ENCODE measurements at places on chromosomes 1 and 21.

- DNase-seq: no peak
Measured at GRCh38 chr1:230407351-230407750, 18.8 kb downstream of the PGBD5 start.

GRCh38 chr1:62301726-62302390 is 17.4 kb downstream of the KANK4 start:
- no peak for DNase-seq

GRCh38 chr1:36789535-36789934 is 244.8 kb downstream of the GRIK3 start:
- no peak for DNase-seq

DNA sequence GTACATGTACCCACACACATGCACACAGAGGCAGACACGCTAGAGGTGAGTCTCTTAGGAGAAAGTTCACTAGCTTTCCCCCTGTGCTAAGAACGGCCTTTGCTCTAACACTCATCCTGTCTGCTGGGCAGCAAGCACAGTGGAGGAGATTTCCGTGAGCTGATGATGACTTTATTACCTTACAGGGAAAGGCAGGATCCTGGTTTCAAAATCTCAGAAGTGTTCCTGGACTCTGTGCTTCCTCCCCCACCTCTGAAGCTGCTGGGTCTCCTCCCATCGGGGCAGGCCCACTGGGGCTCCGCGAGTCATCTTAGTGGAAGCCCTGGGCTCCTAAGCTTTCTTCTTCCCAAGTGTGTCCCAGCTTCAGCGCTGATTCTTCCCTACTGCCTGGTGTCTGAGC is 2.7 kb downstream of the FAM3B start:
- no peak for DNase-seq

- DNase-seq: no peak
Measured at GRCh38 chr1:218996362-218996761, 177.3 kb upstream of the LYPLAL1 start.

DNA sequence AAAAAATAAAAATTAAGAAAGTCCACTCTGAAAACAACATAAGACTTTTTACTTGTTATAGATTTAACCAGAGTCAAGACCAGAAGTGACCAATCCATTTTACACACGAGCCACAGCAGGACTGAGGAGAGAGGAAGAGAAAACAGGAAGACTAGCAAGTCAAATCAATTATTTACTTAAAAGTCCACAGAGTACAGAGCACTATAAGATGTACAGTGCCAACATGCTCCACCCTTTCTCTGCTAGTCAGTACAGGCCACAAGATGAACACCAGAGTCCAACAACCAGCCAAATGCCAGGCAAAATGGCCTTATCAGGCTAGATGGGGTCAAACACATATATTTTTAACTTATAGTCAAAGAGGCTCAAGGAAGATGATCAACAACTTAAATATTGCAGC is 19.5 kb downstream of the LUZP1 start:
- no peak for DNase-seq

DNA sequence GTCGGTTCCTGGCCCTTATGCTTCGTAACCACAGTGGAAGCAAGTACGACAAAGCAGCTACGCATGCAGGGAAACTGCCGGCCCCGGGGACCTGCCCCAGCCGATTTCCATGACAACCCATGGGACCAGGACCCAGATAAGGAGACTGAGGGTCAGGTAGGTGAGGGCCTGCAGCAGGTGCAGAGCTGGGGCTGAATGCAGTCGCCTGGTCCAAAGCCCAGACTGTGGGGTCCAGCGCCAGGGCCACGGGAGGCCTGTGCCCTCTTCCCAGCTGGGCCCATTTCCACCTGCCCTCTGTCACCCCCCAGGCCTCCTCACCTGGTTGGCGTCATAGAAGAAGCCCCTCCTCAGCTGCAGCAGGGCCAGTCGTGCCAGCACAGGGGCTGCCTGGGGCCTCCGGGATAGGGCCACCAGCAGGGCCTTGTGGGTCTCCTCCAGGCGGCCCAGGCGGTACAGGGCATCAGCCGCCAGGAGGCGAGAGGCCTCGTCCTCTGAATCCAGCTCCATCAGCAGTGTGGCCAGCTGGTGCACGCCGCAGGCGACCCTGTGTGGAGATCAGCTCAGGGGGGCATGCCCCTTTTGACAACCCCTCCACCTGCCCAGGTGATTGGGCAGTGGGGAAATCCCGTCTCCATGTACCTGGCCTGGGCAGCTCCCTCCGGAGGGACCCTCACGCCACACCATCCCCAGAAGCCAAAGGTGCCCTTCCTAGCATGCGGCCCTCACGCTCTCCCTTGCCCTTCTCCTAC is 14.2 kb downstream of the TTC34 start:
- no peak for DNase-seq

DNA sequence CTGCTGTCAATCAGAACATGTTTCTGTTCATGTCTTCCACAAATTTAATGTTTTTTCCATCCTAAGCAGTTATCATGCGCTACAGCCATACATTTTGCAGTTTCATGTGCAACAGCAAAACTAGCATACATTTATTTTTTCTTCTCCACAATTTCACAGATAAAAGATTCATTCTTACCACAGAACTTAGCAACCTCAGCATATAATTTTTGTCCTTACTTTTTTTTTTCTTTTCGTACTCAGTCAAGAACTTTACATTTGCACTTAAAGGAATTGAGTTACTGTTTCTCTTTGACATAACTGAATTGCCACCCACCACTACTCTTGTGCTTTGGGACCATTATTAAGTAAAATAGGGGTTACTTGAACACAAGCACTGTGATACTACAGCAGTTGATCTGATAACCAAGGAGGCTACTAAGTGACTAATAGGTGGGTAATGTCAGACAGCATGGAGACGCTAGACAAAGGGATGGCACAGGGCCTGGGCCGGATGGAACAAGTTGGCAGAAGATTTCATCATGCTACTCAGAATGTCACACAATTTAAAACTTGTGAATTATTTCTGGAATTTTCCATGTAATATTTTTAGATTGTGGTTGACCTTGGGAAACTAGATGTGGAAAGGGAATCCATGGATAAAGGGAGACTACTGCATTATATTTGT is 50.2 kb upstream of the LHX8 start:
- no peak for DNase-seq

- DNase-seq: no peak
Measured at GRCh38 chr1:73948055-73948454, 249.9 kb downstream of the LRRIQ3 start.

- no peak for DNase-seq
Measured at GRCh38 chr1:109249654-109250401, 489 bp downstream of the CELSR2 start.

DNA sequence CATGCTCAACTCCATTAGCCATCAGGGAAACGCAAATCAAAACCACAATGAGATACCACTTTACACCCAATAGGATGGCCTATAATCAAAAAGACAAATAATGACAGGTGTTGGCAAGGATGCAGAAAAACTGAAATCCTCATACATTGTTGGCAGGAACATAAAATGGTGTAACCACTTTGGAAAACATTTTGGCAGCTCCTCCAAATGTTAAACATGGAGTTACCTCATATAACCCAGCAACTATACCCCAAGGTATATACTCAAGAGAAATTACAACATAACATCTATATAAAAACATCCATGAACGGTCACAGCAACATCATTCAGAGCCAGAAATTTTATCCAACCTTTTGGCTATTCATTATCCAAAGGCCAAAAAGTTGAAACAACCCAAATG is 11.6 kb downstream of the EIF4G3 start:
- DNase-seq: no peak

DNA sequence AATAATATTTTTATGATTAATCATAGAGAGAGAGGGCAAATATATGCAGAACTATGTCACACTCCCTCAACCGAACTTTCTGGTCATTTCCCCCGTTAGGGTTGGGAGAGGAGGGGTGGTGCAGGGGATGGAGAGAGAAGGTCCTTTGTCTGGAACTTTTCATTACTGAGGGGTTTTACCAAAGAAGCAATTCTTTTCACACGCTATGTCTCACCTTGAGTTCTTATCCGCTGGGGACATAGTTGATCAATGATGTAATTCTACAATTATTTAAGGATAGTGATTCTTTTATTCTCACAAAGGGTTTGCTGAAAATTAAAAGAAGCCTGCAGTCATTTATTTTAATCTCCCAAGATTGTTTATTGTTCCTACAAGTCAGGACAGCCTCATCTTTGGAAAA is 98.3 kb upstream of the RUNX1 start:
- DNase-seq: no peak

DNA sequence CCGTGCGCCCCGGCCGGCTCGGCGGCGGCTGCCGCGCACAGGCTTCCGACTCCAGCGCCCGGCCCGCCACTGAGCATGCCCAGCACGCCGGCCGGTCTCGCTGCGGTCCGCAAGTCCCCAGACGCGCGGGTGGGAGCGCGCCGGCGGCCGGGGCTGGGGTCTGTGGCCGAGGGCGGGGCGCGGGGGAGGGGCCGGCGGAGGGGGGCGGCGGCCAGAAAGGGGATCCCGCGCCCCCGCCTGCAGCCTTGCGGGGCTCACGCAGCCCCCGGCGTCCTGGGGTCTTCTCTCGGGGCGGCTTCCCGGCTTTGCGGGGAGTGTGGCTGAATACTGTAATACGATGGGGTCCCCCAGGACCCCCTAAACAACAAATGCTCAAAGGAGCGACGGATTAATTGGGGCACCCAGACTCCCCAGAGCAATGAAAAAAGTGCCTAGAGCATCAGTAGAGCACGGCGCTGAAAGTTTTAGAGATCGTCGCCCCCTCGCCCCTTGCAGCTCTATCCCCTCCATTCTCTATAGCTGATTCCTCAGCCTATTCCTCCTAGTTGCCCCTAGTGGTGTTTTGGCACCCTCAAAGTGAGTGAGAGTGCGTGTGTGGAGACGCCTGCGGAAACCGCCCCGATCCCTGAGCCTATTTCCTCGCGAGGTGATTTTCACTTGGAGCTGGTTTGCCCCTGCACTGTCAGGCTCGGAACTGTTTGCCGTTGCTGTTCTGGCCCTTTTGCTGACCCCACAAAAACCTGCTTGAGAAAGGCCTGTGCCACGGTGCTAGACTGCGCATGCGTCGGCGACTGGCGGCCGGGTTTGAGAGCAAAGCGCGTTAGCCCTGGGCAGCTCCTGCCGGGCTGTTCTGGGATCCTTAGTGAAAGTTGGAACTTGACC is at the start of gene VAV3:
TSS of gene VAV3 (minus strand) at position 71 of the 882 bp plus-strand sequence. CDS start 311 bp downstream, outside the sequence.
- peak; percentile 86 for DNase-seq

Measured in right atrium auricular region (tissue), 2 donors.